ENCODE measurements at places on chromosomes 2 and 18.

DNA sequence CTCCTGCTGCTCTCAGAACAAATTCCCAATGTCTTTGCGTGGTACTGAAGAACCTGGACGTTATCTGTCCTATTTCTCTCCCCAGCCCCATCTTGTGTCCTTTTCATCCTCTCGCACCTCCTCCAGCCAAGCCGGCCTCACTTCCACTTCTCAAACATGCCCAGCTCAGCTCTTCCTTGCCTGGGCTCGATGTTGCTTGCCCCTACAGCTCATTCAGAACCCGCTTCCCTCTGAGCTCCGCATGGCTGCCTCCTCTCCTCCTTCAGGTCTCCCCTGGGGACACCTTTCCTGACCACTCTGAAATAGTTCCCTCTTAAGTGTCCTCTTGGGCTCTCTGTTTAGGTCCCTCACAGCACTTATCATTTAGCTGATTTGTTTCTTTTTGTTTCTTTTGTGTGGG is 6.7 kb upstream of the SMARCAL1 start:
- no peak for DNase-seq

DNA sequence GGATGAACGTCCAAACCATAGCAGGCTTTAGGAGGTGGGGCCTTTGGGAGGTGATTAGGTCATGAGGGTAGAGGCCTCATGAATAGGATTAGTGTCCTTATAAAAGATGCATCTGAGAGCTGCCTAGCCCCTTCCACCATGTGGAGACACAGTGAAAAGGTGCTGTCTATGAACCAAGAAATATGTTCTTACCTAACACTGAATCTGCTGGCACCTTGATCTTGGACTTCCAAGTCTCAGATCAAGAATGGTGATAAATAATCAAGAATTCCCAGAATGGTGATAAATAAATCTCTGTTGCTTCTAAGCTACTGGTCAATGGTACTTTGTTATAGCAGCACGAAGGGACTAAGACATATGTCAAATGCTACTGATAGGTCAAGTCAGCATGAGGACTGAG is 15.1 kb upstream of the DYTN start:
- DNase-seq, result no peak

- DNase-seq, result no peak
These were observed 22.3 kb upstream of the CAVIN2 start for GRCh38 chr2:191869178-191869577.

DNA sequence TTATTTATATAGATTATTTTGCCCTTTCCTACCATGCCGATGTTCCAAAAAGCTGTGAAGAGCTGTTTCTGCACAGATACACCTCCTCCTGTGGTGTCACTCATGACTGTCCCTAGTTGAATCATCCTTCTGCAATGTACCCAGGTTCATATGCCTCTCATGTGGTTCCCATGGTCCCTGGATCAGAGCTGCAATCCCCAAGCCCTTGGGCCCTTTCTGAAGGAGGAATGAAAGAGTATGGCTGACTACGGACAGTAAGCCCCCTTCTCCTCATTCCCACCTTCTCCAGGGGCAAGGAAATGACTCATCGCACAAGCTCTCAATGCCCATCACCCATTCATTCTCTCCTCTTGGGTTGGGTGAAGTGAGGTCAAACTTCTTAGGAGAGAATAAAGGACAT is 63.9 kb upstream of the ACVR1 start:
- DNase-seq, result no peak

DNA sequence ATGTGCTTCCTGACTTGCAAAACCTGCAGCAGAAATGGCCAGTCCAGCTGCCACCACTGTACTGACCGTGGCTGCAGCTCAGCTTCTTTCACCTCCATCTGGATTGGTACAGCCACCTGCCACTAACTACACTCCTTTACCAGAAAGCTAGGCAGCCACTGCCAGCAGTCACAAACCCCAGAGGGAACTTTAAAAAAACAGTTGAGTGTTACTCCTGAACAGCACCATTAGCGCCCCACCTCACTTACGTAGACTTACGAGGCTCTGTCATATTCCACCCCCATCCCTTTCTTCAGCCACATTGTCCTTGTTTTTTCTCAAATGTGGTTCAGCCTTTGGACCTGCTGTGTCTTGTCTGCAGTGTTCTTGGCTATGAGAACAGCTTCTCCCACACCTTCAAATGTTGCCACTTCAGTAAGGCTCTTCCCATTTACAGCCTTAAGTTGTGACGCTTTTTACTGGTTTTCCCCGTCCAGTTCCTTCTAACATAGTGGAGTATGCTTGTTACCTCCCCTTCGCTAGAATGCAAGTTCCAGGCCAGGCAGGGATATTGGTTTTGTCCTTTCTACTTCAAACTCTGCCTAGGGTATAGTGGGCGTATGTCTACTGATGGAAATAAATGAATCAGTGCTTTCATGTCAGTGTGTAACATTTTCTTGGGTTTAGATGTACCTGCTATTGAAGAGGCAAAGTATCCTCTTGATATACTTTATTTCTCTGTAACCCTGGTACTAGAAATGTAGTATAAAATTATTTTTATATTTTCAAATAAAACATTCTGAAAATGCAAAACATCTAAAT is 17.0 kb downstream of the HNRNPA3 start:
- DNase-seq, result no peak

GRCh38 chr2:100256416-100256815 is 65.9 kb downstream of the LONRF2 start:
- DNase-seq, result no peak

DNA sequence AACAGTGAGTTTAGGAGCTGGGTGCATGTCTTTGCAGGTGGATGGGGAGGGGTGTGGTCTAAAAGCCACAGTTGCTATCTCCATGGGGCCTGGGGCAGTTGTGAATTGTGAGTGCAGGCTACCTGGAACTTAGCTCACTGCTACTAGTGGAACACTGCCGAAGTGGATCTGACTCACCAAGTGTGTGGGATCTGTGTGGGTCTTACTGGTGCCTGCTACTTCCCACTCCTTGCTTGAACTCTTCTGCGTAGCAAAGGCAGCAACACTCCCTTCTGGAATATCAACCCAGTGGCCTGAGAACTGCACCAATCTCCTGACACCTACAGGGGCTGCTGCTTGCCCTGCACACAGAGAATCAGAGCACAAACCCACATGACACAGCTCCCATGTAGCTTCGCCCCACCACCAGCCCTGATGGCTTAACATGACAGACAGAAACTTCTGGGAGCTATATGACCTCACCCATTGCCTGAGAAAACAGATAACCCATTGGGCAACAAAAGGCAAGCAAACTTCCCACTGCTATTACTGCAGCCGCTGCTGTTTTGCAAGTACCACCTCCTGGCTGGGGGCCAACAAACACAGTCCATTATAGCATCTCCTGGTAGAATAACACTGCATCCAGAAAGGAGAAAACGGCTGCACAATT is 455.1 kb upstream of the DDX18 start:
- no peak for DNase-seq

DNA sequence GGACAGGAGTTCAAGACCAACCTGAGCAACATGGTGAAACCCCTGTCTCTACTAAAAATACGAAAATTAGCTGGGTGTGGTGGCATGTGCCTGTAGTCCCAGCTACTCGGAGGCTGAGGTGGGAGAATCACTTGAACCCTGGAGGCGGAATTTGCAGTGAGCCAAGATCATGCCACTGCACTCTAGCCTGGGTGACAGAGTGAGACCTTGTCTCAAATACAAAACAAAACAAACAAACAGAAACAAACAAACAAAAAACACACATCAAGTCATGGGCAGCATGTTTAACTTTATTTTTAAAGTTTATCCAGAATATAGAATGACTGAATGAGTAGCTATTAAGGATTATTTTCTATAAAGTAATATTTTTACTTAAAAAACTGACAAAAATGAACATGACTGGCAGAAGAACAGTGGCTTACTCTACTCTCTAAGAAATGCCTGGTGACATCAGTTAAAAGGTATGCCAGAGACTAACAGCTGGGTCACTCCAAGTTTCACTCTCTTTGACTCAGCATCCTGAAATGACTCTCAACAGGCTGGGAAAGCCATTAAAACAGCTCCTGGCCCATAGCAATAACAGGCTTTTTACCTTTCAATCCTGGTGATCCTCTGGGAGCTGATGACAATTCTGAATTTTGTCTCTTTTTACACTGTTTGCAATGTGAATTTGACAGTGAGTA is 281.6 kb upstream of the STON1 start:
- no peak for DNase-seq

DNA sequence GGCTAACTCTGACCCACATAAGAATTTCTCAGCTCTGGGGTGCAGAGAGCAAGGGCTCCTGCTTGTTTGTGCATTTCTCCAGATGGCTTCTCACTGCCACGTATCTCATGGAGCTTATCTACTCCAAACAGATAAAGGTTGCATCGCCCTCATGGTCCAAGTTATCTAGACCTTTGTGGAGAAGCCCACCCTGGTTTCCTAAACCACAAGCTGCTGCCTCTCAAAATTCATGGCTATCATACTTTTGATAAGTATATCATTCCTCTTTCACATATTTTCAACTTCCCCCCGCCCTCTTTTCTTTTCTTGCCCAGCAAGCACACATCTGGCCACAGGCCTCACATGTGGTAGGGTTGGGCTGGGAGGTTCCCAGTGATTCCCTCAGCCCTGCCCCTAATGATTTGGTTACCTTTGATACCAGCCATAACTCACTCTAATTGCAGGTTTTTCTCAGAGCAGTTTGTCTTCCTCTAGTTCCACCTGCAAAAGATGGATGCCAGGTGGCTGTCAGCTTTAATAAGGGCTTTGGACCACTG is 146.0 kb downstream of the RHBDD1 start:
- DNase-seq, result no peak

DNA sequence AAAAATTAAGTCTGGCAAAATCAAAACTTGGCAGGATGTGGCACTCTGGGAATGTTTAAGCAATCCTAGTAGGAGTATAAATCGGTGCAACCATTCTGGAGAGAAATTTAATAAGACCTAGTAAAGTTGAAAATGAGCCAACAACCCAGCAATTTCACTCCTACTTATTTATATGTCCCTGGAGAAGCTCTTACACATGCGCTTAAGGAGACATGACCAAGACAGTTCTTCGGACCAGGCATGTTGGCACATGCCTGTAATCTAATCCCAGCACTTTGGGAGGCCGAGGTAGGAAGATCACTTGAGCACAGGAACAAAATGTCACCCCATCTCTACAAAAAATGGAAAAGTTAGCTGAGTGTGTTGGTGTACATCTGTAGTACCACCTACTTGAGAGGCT is 374.6 kb upstream of the LYPD1 start:
- DNase-seq, result no peak

GRCh38 chr2:152444448-152444847 is 109.5 kb downstream of the FMNL2 start:
- DNase-seq, result no peak

GRCh38 chr2:175007510-175007909 is 2.3 kb upstream of the CHN1 start:
- DNase-seq, result no peak

DNA sequence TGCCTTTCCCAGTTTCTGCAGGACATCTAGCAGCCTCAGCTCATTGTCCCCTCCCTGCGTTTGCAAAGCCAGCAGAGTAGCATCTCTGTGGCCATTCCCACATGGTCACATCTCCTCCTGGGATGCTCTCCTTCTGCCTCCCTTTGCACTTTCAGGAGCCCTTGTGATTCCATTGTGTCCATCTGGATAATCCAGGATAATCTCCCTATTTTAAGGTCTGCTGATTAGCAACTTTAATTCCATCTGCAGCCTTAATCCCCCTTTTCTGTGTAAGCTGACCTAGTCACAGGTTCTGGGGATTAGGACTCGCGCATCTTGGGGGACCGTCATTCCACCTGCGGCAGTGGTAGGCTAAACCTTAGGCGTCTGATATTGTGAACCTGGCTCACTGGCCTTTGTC is 70.7 kb downstream of the NEDD4L start:
- DNase-seq, result no peak

GRCh38 chr2:22282220-22282619 is 1102.8 kb upstream of the KLHL29 start:
- no peak for DNase-seq

DNA sequence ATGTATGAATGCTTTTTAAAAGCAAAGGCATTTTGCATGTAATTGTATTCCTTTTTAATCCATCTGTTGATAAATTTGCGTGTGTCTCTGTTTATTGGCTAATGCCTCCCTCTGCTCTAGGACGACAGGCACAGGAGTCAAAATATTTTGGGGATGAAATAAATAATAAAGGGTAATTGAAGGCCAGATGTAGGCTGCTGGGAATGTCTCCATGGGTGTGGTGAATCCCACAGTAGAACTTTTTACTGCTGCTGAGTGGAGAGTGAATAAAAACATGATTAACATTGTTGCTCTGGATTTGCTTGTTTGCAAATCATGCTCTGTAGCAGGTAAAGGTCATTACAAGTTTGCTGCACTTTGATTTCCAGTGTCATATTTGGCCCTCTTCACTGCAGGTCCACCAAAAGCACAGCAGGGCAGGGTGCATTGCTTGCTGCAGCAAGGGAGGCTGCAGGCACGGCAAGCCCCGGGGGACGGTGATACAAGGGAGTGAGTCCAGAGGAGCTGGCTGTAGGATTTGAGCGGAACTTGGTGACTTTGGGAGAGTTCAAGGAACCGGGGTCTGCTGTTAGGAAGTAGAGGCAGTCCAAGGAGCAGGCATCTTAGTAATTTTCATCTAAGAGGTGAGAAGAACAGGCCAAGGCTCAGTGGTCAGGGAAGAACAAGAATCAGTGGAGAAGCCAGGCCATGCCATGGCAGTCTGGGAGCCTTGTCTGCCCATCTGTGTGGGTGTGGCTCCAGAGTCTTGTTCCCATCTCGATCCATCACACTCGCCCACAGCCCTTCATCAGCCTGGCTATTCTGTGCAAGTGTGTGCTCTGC is 201.5 kb upstream of the RAB6C start:
- DNase-seq, result no peak

DNA sequence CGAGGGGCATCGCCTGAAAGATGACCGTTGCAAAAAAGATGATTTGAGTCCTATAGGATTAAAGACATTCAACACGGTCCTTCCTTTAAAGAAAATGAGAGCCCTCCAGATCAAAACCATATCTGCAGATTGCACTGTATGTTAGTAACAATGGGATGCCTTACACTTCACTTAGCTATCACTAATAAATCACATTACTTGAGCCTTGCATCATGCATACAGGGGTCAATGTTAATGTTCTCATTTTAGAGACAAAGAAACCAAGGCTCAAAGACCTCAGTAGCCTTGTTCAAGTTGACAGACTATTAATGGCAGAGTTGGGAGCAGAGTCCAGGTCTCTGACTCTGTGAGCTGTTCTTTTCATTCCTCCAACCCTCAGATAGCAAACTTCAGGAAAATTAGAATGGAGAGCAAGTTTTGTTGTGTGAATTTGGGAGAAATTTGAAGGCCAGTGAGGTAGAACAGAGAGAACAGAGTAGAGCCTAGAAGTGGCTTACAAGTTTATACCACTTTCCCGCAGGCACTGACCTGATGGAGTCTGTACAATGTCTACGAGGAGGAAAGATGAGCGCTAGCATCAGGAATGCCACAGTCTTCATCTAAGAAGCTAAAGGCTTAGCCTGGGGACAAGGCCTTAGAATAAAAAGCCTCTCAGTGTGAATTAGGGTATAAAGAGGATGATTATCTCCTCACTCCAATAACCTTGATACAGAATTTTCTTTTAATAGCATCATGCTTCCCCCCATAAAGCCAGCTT is 48.3 kb downstream of the TRIB2 start:
- no peak for DNase-seq

- no peak for DNase-seq
These were observed 73.9 kb upstream of the HPCAL1 start for GRCh38 chr2:10228611-10229365.

- DNase-seq, result no peak
These were observed 235.4 kb downstream of the NDUFA10 start for GRCh38 chr2:239789711-239790110.

GRCh38 chr2:11072550-11072949 is 82.7 kb upstream of the SLC66A3 start:
- no peak for DNase-seq

GRCh38 chr2:48026865-48027264 is 120.6 kb upstream of the FBXO11 start:
- DNase-seq, result no peak
